ENCODE measurements at places on chromosomes 7 and 10.

DNA sequence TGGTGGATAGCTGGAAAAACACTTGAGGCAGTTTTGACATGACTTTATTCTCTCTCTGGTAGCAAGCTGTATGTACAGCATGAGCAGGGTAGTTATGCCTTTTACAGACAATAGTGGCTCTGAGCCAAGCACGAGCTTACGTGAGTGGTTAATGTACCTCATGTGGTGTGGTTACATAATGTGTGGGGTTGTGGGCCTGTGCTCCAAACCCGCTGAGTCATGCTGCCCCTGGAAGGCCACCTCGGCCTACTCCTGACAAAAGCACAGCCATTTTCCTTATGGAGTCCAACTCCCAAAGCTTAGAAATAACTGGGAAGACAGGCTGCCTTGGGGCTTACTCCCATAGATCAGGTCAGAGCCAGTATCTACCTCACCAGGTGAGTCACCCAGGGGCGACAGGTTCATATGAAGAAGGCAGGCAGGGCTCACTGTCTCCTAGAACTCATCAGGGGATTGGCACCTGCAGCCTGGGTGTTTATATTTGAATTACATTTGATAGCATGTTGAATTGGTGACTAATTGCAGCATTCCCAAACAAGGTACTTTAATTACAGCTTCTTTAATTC is 404.5 kb downstream of the ADRA2A start:
- no peak for DNase-seq

GRCh38 chr10:15515202-15515601 is 144.1 kb upstream of the FAM171A1 start:
- DNase-seq, result no peak

GRCh38 chr10:92757711-92758104 is 68.0 kb downstream of the HHEX start:
- no peak for DNase-seq

- no peak for DNase-seq
Measured at GRCh38 chr7:76337147-76337546, 21.6 kb downstream of the YWHAG start.

- DNase-seq, result no peak
Measured at GRCh38 chr7:103119791-103120291, 29.1 kb downstream of the NAPEPLD start.

DNA sequence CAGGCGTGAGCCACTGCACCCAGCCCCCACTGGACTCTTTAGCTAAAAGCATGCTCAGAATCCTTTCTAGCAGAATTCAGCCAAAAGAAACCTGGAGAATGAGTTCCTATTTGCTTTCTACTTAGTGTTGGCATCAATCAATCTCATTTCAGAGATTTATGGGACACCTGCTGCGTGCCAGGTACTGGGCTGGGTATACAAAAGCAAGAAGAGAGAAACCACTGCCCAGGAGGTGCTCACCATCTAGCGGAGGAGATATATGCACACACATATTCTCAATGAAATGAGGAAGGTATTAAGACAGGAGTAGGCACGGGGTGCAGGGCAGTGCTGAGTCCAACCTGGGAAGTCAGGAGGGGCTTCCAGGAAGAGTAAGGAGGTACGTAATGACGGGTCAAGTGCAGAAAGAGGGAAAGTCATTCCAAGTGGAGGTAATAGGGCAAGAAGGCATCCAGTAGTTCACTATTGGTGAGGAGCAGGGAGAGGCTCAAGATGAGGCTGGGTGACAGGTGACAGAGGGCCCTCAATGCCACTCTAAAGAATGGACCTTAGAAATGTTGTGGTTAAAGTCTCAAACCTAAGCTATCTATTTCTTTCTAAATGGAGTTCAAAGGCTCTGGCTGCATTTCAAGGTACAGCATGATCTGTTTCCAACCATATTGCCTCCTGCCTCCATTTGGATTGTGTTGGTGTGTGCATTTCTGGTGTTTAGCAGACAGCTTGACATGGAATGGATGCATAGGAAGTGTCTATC is 22.1 kb downstream of the ABLIM1 start:
- DNase-seq, result no peak

DNA sequence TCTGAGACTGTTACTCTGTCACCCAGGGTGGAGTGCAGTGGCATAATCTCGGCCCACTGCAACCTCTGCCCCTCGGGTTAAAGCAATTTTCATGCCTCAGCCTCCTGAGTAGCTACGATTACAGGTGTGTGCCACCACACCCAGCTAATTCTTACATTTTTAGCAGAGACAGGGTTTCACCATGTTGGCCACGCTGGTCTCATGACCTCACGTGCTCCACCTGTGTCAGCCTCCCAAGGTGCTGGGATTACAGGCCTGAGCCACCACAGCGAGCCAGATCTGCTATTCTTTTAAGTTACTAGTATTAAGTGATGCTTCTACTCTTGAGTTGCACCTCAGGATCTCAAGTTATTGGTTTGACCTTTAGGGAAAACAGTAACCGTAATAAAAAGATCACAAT is 23.0 kb upstream of the KMT2E start:
- DNase-seq, result no peak

GRCh38 chr10:28810057-28810870 is 132.9 kb downstream of the BAMBI start:
- DNase-seq, result no peak
